ENCODE measurements at places on chromosomes 3 and 15. TPM values are rescaled to one million over a fixed set of nuclear protein-coding genes. Genes with fewer than 3 reads are reported as not detected.

NPAP1 gene
- 1.5 TPM for total RNA-seq

ZNF501 gene
- 15.9 TPM for total RNA-seq

TBC1D2B gene
- 46.5 TPM for total RNA-seq

PLCH1 gene
- 4.3 TPM for total RNA-seq

TMED3 gene
- 159 TPM for total RNA-seq
